ENCODE measurements at places on chromosomes 1 and 21.

- DNase-seq, result no peak
Measured at GRCh38 chr21:31425138-31425537, 81.1 kb upstream of the TIAM1 start.

- DNase-seq, result peak; percentile 57
Measured at GRCh38 chr1:50959303-50959912, 659 bp downstream of the FAF1 start.

- DNase-seq, result no peak
Measured at GRCh38 chr1:3697810-3698209, 45.5 kb downstream of the TP73 start.

GRCh38 chr1:242743983-242744780, 219.7 kb upstream of the PLD5 start:
- DNase-seq, result no peak

DNA sequence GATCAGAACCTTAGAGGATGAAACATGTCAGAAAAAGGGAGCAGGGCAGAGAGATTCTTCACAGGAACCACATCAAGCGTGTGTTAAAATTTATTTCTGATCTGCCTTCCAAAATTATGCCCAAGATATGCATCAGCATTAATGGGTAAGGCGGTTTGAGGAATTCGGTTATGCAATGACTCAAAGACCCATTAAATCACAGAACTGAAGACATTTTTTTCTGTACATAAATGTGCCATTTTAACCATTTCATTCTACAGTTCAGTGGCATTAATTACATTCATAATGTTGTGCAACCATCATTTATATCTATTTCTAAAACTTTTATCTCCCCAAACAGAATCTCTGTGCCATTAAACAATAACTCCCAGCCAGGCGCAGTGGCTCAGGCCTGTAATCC, 43.4 kb downstream of the CNST start:
- no peak for DNase-seq

- peak; percentile 15 for DNase-seq
Measured at GRCh38 chr1:185314411-185314810, 2.6 kb downstream of the IVNS1ABP start.

DNA sequence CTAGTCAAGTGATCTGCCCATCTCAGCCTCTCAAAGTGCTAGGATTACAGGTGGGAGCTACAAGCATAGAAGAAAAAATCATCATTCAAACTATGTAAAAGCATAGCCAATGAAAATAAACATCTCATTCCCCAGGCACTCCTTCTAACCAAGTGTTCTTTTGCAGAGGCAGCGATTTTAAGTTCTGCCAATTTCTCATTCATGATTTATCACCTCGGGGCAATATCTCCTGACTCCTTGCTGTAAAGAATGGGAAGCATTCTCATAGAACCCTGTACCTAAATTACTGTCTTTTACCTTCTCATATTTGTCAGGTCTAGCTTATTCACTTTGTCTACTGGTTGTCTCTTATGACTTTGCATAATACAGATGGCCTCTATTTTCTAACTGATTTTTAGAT, 32.5 kb upstream of the IVNS1ABP start:
- no peak for DNase-seq

GRCh38 chr21:42147386-42148020, 71.4 kb upstream of the ABCG1 start:
- DNase-seq, result no peak

DNA sequence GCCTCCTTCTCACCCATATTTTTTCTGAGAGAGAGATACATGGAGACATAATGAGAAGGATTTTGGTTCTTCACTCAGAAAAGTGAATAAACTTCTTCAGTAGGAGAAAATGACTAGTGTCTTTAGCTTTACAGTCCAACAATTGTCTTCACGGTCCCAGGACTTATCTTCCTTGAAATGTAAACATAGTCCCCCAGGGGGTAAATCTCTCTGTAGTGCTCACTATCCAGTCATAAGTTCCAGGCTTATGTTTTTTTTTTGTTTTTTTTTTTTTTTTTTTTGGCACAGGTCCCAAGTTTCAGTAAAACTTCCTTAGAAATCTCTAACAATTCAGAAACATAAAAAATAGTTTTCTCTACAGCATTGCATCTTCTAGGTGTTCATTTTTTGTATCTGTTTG, 890.2 kb upstream of the B3GALT2 start:
- DNase-seq, result no peak

GRCh38 chr1:154745286-154745731, 124.8 kb downstream of the KCNN3 start:
- DNase-seq, result no peak

DNA sequence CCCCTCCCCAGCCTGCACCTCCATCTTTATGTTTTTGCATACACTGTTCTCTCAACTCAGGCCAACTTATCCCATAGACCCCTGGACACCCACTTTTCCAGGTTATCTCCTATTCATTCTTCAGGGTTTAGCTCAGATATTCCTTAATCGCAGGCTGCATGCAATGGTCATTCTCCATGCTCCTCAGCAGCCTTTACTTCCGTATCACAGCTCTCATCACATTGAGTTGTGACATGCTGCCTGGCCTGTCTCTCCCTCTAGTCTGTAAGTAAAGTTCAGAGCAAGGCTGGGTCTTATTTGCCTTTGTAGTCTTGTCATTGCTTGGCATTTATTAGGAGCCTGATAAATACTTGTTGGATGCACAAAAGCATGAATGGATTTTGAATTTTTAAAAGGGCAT, 6.9 kb downstream of the DNAJC6 start:
- DNase-seq, result no peak

DNA sequence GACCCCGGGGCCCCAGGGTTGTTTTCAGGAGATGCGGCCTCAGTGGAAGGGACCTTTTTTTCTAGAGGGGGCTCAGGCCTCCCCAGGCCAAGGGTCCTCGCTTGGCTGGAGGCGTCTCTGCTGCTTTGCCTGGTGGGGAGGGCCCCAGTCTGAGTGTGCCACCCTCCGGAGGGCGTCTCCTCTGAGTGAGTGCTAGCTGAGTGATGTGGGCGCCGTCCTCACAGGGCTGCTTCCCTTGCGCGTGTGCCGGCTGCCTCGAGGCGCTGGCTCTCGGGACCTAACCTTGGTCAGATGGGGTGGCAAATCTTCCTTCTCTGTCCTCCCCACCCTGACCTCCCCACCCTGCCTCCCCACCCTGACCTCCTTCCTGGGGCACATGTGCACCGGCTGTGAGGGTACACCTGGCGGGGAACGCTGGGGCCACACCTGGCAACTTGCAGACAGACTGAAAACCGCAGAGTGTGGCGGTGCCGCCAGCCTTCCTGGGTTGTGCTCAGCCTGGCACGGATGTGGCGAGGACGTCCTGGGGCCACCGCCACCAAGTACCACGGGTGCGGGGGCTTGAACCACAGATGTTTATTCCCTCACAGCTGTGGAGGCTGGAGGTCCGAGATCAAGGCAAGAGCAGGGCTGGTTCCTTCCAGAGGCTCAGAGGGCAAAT, 93.0 kb upstream of the TTC34 start:
- DNase-seq, result no peak

DNA sequence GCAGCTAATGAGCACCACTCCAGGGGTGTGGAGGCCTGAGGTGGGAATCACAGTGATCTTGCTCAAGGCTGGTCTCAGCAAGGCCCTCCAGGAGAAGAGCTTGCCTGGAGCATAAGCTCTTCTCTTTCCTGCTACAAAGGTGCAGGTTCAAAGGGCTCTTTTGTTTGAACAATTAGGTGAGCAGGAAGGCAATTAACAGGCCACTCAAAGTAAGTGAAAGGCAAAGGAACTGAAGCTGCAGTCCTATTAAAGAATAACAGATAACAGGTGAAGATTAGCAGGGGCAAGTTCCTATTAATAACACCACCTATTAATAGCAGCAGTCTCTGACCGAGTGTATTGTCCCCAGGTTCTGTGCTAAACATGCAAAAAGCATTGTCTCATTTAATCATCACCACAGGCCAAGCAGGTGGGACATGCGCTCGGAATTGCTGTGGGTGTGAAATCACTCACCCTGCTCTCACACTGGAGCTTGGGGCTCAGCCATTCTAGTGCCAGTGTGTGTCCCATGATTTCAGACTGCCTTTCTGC, 113.8 kb downstream of the RHOU start:
- no peak for DNase-seq

GRCh38 chr1:21319447-21320407, 29.5 kb upstream of the ECE1 start:
- no peak for DNase-seq

DNA sequence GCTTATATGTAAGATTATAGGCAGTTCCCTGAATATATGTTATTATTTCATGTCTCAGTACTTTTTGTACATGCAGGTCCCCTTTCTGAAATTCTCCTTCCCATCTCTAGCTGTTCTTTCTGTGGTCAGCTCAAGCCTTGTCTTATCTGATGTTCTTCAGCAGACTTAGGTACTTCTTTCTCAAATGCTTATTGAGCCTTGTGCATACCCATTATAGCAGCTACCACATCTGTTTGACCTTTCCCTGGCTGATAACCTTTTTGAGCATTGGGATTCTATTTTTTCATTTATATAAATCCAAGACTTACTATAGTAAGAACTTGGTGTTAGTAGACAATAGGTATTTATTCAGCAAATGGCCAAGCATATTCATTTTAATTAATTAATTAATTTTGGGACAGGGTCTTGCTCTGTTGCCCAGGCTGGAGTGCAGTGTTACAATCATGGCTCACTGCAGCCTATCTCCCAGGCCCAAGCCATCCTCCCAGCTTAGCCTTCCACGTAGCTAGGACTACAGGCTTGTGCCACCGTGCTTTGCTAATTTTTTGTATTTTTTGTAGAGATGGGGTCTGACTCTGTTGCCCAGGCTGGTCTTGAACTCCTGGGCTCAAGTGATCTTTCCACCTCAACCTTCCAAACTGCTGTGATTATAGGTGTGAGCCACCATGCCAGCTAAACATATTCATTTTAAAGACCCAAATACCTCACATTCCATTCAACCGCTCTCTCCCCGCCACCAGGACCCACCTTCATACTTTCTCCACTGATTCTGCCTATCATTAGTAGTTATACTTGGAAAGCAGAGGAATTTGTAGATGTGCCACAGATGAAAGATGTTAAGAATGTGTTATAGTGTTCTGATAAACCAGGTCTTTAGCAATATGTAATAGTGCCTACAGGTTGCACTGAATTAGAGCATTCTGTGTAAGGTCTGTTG, 16.7 kb downstream of the TIPRL start:
- DNase-seq, result no peak

DNA sequence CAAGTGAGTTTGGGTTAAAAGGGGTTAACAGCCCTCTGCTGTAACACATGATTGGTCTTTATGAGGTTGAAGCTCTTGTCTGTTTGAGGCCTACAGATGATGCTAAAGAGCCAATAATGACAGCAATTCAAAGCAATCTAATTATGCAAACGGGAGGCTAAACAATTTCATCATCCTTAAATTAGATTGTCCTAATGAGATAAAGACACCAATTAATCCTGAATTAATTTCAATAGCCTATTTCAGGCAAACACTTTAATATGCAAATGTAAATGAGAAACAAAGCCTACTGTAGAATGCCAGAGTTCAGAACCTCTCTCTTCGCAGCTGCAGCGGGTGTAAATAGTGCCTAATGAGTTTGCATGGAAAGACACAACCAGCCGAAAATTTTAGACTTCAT, 504.7 kb upstream of the PBX1 start:
- no peak for DNase-seq

DNA sequence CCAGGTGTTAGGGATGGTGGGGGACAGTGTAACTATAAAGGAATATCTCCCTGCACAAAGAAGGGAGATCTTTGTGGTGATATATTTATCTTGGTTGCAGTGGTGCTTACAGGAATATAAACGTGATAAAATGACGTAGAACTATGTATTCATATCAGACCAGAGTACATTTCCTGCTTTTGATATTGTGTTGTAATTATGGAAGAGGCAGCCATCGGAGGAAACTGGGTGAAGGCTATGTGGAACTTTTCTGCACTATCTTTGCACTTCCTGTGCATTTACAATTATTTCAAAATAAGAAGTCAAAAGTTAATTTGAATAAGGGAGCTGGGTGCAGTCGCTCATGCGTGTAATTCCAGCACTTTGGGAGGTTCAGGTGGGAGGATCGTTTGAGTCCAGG, 37.6 kb downstream of the NDUFS5 start:
- no peak for DNase-seq

GRCh38 chr1:31573261-31573660, 3.1 kb upstream of the TINAGL1 start:
- no peak for DNase-seq

GRCh38 chr1:154178911-154179811, 12.7 kb downstream of the TPM3 start:
- DNase-seq, result no peak

GRCh38 chr1:59089036-59089798, 207.7 kb upstream of the FGGY start:
- DNase-seq, result no peak

DNA sequence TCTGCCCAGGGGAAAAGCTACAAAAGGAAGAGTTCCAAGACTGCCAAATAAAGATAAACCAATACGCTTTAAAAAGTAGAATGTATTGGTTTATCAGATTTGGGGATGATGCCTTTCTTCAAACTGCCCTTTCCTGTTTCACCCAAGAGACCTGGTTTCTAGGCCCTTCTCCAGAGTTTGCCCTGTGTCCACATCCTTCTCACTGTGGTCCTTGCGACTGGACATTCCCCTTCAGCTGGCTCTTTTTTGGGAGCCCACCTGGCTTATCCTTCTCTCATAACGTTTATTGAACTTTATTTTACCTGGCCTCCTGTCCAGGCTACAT, 490 bp upstream of the CZIB start:
- no peak for DNase-seq

DNA sequence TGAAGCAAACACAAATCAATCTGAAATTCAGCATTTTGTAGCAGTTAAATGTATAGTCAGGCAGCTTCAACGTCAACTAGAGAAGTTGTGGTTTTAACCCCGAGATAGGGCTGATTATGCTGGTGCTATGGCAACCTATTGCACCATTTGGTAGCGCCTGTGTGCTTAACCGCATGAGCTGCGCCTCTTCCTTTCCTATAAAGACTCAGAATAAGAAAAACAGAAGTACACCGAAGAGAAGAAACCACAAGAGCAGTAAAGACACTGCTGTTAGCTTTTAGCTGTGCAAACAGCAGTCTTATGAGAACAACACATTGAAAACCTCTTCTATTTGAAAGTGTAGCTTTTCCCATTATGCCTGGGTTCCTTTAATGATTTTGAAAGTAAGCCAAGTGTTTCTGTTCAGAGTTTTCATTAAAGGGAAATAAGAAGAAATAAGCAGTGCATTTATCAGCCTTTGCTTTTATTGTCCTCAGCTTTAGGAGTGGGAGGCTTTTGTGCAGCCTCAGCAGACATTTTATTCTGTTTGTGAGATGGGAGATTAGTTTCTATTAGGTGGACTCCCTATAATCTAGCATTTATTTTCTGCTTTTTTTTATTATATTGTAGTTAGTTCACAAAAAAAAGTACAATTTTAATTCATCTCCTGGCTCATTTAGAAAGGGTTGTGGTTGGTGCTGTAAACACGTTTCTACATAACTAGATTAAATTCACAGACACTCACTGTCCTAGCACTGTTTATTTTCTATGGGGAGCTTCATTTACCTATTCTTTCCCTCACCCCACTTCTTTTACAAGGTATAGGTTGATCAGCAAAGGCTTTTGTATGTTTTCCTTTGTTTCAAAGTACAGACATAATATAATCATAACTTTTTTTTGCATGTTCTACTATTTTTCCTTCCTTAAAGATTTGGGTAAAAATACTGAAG, 43.3 kb downstream of the PTPRC start:
- no peak for DNase-seq

- no peak for DNase-seq
Measured at GRCh38 chr1:52191395-52191965, 49.6 kb downstream of the ZFYVE9 start.

- DNase-seq, result no peak
Measured at GRCh38 chr1:7561331-7561921, 209.7 kb upstream of the VAMP3 start.

Data from NCI-H2029 treated with DMSO at 0.1 percent for 48 hours (cell line).